ENCODE measurements at places on chromosomes 6 and 20. TPM values are rescaled to one million over a fixed set of nuclear protein-coding genes. Genes with fewer than 3 reads are reported as not detected.

C20orf202 gene
- 0.19 TPM for total RNA-seq

TREML1 gene
- not detected for total RNA-seq

AVP gene
- 0.45 TPM for total RNA-seq

PHF20 gene
- 71.4 TPM for total RNA-seq

TBXT gene
- not detected for total RNA-seq

BPIFA2 gene
- total RNA-seq, result not detected

DNA sequence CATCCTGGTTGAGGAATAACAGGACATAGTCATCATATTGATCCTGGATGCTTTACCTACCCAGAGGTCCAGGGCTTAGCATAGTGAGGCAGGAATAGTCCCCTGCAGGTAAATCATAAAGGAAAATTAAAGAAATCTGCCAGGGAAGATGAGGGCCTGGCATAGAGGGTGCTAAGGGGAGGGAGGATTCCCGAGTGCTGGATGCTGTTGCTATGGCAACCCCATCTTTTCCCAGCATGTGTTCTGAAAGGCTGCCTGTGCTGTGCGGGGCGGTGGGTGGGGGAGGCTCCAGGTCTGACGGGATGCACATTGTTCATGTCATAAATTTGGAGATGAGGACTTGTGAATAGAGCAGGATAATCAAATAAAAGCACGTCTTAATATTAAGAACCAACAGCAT lies 212.6 kb upstream of the PCSK2 start:
- no peak for DNase-seq

GRCh38 chr6:75084872-75085381 lies 120.9 kb downstream of the COL12A1 start:
- no peak for DNase-seq

DNA sequence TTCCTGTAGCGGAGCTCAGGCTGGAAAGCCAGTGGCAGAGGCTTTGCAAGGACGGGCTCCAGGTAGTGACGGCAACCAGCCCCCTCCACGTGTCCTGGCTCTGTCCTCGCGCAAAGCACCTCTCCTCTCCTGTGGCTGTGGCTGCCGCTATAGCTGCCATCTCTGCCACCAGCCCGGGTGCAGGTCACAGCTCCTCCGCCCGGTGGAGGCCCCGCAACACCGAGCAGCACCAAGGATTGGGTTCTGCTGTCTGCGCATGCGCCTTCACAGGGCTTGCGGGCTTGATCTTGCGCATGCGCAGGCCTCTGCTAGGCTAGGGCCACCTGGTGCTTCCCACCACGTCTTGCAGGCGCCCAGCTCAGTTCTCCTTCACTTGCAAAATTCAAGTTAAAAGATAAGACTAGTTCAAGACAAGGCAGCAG lies 625.4 kb downstream of the QKI start:
- DNase-seq, result peak; percentile 4

DNA sequence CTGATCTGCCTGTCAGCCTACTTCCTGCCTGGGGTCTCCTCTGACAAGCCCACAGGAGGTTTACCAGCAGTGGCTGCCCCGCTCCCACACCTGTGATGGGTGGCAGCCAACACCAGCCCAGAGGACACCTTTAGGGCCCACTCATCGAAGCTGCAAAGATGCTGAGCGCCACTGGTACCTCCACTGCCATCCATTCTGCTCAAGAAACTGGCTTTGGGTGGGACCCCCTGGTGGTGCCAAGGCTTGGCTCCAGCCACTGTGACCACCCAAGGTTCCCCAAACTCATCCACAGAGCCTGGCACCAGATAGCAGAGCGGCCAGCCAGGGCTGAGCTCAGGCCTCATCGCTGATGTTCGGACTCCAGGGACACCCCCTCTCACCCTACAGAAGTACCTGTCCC lies 42.5 kb downstream of the PREX1 start:
- no peak for DNase-seq

DNA sequence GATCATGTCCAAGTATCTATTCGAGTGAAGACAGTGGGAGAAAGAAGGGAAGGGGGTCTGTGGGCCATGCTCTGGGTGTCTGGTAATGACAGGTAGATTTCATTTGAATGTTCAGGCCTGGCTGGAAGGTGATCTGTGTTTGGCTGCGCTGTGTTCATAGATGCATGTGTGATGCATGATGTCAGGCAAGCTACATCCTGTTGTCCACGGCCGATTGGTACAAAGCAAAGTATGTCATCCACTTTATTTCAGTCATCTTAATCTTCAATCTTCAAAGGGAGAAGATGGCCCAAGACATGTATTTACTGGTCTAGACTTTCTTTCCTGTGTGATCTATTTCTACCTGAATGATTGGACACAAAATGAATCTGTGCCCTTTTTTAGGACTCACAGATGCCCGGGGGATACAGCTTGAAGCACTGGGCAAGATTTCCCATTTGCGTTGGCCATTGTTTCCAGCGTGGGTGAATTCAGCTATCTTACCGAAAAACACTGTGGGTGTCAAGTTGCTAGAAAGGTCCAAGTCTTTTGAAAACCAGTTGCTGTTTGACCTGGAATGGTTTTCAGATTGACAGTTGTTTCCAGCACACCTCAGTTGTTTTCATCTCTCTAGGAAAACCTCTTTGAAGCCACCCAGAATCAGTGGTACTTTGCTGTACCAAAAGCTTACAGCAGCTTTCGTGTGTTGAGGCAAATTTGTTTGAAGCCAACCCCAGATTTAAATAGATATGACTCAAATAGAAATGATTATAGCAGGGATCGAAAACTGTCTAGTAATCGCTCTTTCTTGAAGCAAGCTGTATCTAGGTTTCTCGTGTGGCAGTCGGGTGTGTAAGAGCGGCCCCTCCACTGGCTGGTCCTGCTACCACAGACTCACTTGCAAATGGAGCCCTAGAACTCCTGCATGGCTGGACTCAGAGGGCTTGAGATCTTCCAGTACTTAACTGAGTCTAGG lies 27.2 kb downstream of the DUSP22 start:
- DNase-seq, result no peak

DNA sequence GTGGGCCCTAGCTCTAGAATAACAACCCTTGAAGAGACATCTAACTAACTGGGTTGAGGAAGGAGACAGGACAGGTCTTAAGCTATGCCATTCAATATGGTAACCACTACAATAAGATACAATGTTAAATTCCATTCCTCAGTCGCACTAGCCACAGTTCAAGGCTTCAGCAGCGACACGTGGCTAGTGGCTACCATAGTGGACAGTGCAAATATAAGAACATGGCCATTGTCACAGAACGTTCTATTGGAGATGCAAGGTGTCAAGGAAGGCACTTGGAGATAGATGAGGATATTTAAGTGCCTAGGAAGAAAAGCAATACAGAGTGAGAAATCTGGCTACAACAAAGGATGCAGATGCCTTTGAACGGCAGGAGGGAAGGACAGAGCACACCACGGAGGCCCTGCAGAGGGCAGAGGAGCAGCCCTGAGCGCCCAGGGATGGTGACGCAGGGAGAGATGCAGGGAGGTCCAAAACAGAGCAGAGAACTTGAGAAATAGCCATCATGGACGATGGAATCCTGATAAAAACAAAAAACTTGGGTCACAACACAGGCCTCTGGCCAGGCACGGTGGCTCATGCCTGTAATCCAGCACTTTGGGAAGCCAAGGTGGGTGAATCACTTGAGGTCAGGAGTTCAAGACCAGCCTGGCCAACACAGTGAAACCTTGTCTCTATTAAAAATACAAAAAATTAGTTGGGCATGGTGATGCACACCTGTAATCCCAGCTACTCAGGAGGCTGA lies 140.7 kb downstream of the ZMYND8 start:
- no peak for DNase-seq

- DNase-seq, result no peak
Observed at GRCh38 chr20:36351937-36352336, 45.8 kb downstream of the DLGAP4 start.

- no peak for DNase-seq
Observed at GRCh38 chr6:18477301-18477941, 90.3 kb downstream of the RNF144B start.

DNA sequence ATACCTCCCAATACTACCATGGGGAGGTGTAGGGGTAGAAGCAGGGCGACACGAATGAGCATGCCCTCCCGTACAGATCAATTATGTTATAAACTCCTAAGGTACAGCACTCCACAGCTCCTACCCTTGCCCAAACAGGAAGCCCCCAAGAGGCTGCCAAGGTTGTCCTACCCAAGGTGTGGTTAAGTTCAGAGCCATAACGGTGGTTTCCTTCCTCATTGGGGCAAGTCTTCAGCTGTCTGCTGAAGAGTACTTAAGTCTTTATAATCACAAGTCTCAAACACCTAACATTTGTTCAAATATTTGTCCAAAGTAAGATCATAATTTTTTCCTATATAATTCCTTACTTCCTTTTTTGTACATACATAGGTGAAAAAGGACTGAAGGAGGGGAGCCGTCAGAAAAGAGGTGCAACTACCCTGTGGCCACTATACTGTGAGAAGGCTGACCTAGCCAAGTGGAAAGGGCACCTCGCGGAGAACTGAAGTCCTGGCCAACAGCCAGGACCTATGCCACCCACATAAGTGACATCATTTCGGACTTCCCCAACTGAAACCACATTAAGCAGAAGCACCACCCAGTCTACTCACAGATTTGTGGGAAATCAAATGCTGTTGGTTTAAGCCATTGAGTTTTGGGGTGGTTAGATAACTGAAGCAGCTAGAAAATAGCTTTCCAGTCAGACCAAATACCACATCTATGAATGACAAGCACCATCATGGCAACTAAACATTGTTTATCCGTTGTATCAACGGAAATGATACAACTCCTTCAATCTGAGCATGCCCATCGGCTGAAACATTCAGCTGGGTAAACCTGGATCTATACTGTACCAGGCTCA lies 2.9 kb upstream of the RAB22A start:
- DNase-seq, result peak; percentile 86

DNA sequence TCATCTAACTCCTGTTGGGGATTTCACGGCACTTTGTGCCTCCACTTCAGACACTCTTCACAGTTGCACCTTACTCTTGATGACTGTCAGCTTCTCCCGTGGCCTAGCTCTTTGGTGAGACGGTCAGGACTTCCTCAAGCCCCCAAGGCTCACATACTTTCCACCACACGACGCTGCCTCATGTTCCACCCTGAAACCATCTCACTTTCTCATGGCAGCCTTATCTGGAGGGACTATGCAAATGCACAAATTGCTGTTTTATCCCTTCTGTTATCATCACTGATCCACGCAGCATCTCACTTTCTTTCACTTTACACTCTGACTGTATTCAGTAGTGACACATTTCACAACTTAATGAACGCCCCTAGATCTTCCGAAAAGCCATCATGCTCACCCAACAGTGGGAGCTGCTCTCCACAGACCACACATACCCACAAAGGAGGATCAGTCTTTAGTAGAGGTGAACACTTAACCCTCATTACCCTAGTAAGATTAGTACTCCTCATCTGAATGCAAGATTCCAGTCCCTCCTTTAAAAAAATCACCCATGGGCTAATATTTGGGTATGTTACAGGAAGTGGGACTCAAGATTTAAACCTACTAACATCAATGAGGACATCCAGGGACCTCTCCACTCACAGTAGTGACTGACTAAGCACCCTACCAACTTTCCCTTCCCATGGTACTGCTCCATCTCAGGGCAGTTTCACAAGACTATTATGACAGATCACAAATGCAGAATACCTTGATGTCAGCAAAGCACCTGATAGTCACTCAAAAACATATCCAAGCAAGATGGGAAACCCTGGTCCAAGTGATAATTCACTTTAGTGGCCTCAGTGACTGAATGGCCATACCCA lies 35.4 kb downstream of the FYN start:
- peak; percentile 57 for DNase-seq

DNA sequence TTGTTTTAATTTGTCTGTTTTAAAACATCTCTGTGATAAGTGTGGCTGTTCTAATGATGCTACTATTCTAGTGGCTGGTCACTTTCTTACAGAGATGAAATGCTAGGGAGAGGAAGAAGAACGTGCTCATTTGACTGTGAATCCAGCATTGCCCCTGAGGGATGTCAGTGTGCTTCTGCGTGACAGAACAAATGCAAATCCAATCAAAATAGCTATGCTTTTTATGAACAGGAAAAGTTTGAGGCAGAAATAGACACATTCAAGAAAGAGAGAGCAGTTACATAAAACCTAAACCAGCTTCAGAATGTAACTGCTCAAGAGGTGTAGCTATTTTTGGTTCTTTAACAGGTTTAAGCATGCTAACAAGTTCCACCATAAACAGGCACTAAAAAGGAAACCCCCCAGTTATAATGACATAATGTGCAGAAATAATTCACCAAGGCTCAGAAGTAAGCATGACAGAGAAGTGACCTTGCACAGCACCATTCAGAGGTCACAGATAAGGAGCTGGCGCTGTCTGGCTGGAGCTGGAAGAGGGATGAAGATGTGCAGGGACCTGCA lies 385.3 kb downstream of the EPM2A start:
- DNase-seq, result no peak

DNA sequence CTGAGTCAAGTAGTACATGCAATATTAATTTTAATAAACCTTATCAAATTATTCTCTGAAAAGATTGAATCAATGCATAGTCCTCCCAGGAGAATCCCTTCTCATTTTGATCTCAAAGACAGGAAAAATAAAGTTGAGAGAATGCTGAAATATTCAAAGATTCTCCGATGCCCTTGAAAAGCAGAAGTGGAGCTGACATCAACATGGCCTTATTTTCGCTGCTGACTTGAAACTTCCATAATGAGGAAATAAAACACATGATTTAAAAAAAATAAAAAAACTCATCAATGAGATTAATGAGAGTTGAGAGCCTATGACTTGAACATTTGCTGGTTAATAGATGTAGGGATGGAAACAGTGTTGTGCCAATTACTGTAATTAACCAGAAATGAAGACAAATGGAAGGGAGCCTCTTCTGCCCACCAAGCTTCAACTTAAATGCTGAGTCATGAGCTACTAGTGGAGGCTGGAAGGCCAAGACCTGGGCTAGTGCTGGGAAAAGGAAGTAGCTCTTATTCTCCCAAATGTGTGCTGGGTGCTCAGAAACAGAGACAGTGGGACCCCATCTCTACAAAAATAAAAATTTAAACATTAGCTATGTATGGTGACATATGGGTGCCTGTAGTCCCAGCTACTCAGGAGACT lies 139.9 kb downstream of the BFSP1 start:
- DNase-seq, result no peak

DNA sequence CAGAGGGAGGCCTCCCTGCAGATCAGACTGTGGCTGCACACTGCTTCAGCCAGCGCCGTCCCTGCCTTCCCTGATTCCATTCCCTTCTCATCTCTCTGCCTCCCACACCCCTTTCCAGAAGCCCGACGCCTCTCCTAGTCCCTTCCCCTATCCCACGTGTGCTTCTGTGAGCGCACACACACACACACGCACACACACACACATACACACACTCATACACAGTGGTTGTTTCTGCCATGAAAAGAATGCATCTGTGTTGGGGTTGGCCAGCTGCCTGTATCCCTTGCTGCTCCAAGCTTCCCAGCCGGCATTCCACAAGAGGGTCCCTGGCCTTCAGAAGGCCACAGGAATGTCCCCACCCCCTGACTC lies 51.7 kb downstream of the MOCS1 start:
- DNase-seq, result no peak

DNA sequence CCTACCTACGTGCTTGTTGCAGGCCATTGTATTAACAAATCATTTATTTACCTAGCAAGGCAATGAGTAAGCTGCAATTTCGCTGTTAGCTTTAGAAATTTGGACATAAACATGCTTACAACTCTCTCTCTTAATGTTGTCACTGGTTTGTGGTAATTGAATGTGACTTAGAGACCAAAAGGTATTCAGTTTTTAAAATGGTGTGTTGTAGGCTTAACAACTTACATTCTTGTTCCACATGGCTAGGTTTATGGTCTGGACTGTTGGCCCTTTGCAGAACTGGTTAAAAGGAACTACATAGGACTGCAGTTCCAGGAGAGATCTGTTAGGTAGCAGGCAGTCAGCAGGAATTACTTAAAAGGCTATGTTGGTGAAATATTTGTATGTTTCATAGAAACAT lies 10.3 kb upstream of the CTAGE9 start:
- no peak for DNase-seq

GRCh38 chr20:46215913-46216707 lies 92.2 kb downstream of the CDH22 start:
- DNase-seq, result no peak
